ENCODE measurements at places on chromosomes 13 and 19. TPM values are rescaled to one million over a fixed set of nuclear protein-coding genes. Genes with fewer than 3 reads are reported as not detected.

Gene CPAMD8
- 2.0 TPM for total RNA-seq

Gene GPC5
- 0.34 TPM for total RNA-seq

Gene COX7A1
- total RNA-seq: 7.1 TPM

Gene GPR108
- total RNA-seq: 59.1 TPM

Gene BEST2
- total RNA-seq: not detected

Gene FCER2
- total RNA-seq: not detected

Gene IGFL1
- total RNA-seq: not detected

Gene PNMA8A
- total RNA-seq: 0.98 TPM

Gene SLC1A6
- not detected for total RNA-seq

Gene KIR3DL1
- not detected for total RNA-seq

Gene FIZ1
- 3.9 TPM for total RNA-seq

Gene GAPDHS
- total RNA-seq: not detected

Gene TBC1D4
- 137 TPM for total RNA-seq

Gene CYP4F8
- not detected for total RNA-seq

Gene MED26
- 5.4 TPM for total RNA-seq

Gene MYO9B
- 53.6 TPM for total RNA-seq

Gene CEACAM8
- total RNA-seq: not detected

Gene ZNF606
- 16.7 TPM for total RNA-seq

Gene NCCRP1
- total RNA-seq: not detected

Gene PTGIR
- not detected for total RNA-seq

Gene CEACAM20
- total RNA-seq: not detected

Gene CCDC169
- 1.2 TPM for total RNA-seq

Gene LYPD3
- 0.17 TPM for total RNA-seq

Gene ZNF441
- total RNA-seq: 8.0 TPM

Gene TLE6
- 2.7 TPM for total RNA-seq

Gene OR7E24
- not detected for total RNA-seq

Gene CYP4F2
- not detected for total RNA-seq

Gene NEK5
- total RNA-seq: 0.34 TPM

Gene TEX26
- total RNA-seq: not detected

Gene MAP1S
- total RNA-seq: 47.8 TPM

Gene VAV1
- not detected for total RNA-seq

Gene PCP2
- not detected for total RNA-seq

Gene KLK8
- total RNA-seq: not detected

Gene HSPB6
- 0.17 TPM for total RNA-seq

Gene NAT14
- total RNA-seq: 8.7 TPM

Gene LGI4
- total RNA-seq: not detected

Gene IRGC
- not detected for total RNA-seq

Gene CDX2
- total RNA-seq: not detected

Gene ZNF776
- 18.1 TPM for total RNA-seq

Gene ACER1
- total RNA-seq: not detected

Gene IGSF23
- total RNA-seq: not detected

Gene CEACAM16
- not detected for total RNA-seq

All from dermis blood vessel endothelial cell (primary cell).